ENCODE measurements at places on chromosomes 3 and 15.

- no peak for DNase-seq
Observed at GRCh38 chr15:48754011-48754410, 56.9 kb downstream of the CEP152 start.

GRCh38 chr3:189272500-189273119 lies 100.8 kb downstream of the TPRG1 start:
- no peak for DNase-seq

- DNase-seq = peak; percentile 28
Observed at GRCh38 chr3:47318916-47319315, 36.2 kb downstream of the KLHL18 start.

DNA sequence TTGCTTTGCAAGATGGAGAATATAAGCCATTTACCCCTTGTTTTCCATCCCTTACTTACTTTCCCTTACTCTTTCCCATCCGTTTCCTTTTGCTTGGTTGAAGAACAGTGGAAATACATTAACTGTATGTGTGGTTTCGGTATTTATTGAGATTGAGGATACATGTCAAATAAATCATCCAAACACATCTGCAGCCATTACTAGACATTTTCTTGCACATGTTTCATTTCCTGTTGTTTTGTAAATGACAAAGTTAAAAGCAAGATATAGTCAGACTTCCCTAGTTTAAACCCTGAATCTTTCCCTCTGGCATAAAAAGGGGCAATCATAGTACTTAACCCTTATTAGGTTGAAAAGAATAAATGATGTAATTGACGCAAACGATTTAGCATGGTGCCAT lies 82.1 kb upstream of the BCHE start:
- no peak for DNase-seq

- DNase-seq = peak; percentile 51
Observed at GRCh38 chr3:114274929-114275328, 18.9 kb upstream of the TIGIT start.

DNA sequence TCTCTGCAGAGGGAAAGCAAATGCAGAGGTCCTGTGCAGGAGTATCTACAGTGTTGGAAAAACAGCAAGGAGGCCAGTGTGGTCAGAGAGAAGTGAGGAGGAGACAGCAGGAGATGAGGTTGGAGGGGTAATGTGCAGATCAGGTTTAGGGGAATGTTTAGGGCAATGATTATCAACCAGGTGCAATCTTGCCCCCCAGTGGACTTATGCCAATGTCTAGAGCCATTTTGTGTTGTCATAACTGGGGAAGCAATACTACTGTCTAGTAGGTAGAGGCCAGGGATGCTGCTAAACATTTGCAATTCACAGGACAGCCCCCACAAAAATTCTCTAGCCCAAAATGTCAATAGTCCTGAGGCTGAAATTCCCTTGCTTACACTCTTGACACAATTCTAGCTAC lies 13.1 kb downstream of the CCDC191 start:
- no peak for DNase-seq

GRCh38 chr15:96593735-96594134 lies 263.2 kb downstream of the NR2F2 start:
- DNase-seq = no peak

- DNase-seq = peak; percentile 71
Observed at GRCh38 chr3:70771426-70772147, 459.1 kb upstream of the MDFIC2 start.

- DNase-seq = no peak
Observed at GRCh38 chr15:78615151-78615589, 5.6 kb downstream of the CHRNA3 start.

DNA sequence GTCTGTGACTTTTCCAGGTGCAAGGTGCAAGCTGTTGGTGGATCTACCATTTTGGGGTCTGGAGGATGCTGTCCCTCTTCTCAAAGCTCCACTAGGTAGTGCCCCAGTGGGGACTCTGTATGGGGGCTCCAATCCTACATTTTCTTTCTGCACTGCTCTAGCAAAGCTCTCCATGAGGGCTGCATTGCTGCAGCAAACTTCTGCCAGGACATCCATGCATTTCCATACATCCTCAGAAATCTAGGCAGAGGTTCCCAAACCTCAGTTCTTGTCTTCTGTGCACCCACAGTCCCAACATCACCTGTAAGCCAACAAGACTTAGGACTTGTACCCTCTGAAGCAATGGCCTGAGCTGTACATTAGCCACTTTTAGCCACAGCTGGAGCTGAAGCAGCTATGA lies 694.5 kb upstream of the BCHE start:
- no peak for DNase-seq

DNA sequence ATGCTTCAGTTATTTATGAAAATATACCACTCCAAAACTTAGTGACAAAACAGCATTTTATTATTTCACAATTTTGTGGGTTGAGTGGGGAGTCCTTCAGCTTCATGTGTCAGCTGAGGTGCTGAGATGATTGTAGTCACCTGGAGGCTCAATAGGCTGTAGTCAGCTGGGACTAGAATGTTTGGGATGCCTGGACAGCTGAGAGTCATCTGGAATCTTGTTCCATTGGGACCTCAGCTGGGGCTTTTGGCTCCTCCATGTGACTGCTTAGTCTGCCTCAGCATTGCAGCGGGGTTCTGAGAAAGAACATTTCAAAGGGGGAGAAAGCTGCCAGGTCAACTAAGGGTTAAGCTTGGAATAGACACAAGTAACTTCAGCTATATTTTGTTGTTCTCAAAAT lies 13.4 kb downstream of the STT3B start:
- peak; percentile 32 for DNase-seq

DNA sequence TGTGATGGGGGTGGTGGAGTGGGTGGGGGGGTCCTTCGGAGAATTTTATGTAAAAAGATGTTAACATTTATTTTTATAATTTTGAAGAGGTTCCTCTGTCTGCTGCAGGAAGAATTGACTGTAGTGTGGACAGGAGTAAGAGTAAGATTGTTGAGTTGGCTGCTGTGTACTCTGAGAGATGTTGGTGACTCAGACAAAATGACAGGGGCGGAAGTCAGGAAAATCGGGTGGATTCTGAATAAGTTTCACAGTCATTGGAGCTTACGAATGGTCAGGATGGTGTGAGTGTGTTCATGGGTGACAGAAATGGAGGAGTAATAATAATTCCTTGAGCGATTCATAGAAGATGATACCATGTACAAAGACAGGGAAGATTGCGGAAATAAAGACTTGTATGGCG lies 420.0 kb downstream of the ROBO2 start:
- DNase-seq = no peak

DNA sequence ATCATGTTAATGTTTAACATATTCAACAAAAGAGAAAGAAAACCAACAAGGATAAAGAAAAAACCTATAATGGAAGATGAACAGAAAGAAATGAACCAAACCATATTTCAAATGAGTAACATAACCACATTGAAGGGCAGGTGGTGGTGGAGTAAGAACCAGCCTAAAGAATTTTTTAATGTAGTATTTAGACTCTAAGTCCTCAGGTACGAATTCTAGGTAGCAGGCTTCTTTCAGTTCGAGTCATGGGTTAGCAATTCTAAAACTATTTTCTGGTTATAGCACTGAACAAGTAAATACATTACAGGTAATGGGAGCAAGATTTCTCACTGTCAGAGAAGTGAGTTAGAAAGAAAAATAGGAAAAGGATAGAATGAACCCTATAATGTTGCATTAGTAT lies 24.4 kb downstream of the DCBLD2 start:
- DNase-seq = no peak

DNA sequence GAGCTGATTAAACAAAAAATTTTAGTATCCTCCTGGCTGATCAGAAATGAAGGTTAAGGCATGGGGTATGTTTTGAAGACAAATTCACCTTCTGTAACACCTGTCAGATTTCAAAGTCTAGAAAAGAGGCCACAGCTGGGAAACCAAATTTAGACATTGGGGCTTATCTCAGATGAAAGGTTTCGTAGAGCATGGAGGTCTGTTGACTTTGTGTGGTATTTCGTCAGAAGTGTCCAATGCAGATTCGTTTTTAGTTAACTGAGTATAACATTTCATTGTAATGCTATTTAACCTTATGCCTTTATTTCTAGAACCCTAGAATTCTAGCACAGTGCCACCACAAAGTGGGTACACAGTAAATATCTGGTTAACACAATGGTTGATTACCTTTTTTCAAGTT lies 61.7 kb downstream of the FNDC3B start:
- no peak for DNase-seq

- DNase-seq = no peak
Observed at GRCh38 chr3:167671878-167672427, 18.2 kb upstream of the WDR49 start.
